ENCODE measurements at places on chromosomes 5 and 9.

- H3K36me3 ChIP-seq: no peaks in the 10 kb centered on the region
- no peaks in the 10 kb centered on the region for H3K27me3 ChIP-seq
- H3K27ac ChIP-seq: peak overlapping the region; percentile 58
- peaks cover 47% of the 10 kb centered on the region for H3K4me1 ChIP-seq
- DNase-seq: no peak
Measured at GRCh38 chr9:15244001-15244441, 63.0 kb downstream of the TTC39B start.

DNA sequence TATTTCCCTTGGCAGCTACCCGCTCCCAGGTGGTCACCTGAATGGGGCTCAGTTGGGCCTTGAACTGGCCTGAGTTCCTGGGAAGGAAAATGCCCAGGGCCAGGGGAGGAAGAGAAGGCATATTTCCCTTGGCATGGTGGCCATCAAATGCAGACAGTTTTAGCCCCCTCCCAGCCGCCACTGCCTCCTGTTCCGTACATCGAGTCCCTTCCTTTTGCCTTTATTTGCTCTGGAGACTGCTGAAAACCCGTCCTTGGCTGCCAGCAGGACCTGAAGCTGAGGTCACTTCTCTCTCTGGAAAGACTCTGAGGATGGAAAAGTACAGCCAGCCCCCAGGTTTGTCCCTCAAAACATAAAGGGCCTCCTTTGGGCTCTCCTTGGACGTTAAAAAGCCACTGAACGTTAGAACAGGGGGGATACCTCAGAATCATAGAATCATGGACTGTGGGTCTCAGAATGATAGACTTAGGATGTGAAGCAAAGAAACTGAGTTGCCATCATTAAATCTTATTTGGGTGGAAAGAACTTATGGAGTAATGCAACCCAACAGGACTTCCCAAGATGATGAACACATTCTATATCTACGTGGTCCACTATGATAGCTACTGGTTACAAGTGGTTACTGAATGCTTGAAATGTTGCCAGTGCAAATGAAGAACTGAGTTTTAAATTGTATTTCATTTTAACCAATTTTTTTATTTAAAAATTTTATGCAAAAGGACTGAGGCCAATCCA lies 7.1 kb downstream of the SPARC start:
- no peak for DNase-seq
- H3K4me3 ChIP-seq: no peak overlapping the region
- peak overlapping the region; percentile 94 for H3K27ac ChIP-seq
- H3K4me1 ChIP-seq: peaks cover 100% of the 10 kb centered on the region
- H3K27me3 ChIP-seq: no peaks in the 10 kb centered on the region

DNA sequence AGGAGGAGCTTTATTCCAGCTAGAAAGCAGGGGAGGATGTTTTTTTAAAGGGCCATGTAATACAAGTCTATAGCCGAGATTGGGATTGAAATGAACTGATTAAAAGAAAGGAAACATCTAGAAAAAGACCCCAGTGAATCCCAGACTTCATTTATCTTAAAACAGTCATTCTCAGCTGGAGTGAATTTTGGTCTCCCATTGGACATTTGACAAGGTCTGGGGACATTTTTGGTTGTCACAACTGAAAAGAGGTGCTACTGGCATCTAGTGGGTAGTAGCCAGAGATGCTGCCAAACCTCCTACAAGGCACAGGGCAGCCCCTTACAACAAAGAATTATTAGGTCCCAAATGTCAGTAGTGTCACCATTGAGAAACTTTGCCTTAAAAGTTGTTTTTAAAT lies 16.3 kb upstream of the SPINK4 start:
- H3K4me3 ChIP-seq: no peak overlapping the region
- H3K36me3 ChIP-seq: no peaks in the 10 kb centered on the region
- no peak overlapping the region for H3K27ac ChIP-seq
- no peaks in the 10 kb centered on the region for H3K27me3 ChIP-seq
- peaks cover 20% of the 10 kb centered on the region for H3K4me1 ChIP-seq

DNA sequence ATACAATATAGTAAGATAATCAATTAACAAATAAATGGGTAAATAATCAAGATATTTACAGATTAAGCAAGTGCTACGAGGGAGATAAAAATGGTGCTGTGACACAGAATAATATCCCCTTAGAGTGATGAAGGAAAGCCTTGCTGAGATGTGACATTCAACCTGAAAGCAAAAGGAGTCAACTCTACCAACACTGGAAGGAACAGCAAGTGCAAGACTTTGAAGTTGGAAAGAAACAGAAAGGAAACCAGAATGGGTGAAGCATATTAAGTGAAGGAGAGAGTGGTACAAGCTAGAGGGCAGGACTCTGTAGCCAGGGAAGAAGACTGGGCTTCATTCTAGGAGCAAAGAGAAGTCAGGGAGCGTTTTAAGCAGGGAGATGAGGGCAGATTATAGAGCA lies 12.2 kb upstream of the MEGF9 start:
- H3K4me3 ChIP-seq: no peak overlapping the region
- H3K27ac ChIP-seq: no peak overlapping the region
- H3K27me3 ChIP-seq: no peaks in the 10 kb centered on the region
- H3K36me3 ChIP-seq: no peaks in the 10 kb centered on the region

DNA sequence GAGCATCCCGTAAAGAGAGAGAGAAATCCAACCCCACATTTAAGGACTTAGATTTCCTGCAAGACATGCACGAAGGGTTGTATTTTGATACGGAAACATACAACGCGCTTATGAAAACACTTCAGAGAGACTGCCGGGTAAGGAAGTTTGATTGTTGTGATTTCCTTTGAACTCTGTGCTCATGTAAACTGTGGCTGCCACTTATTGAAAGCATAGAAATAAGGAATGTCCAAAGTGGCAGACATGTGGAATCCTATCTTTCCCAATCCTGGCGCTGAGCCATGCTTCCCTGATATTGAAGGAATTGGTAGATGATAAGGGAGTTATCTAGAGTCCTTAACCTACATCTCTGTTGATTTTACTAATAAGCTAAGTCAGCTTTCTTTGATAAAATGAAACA lies 119.4 kb downstream of the PRKACG start:
- H3K27me3 ChIP-seq: no peaks in the 10 kb centered on the region
- H3K36me3 ChIP-seq: no peaks in the 10 kb centered on the region
- no peak for DNase-seq

GRCh38 chr5:112978836-112979235 lies 2.2 kb downstream of the DCP2 start:
- no peaks in the 10 kb centered on the region for H3K36me3 ChIP-seq
- H3K4me1 ChIP-seq: peaks cover 51% of the 10 kb centered on the region
- H3K27ac ChIP-seq: no peak overlapping the region
- H3K4me3 ChIP-seq: peak overlapping the region; percentile 98

DNA sequence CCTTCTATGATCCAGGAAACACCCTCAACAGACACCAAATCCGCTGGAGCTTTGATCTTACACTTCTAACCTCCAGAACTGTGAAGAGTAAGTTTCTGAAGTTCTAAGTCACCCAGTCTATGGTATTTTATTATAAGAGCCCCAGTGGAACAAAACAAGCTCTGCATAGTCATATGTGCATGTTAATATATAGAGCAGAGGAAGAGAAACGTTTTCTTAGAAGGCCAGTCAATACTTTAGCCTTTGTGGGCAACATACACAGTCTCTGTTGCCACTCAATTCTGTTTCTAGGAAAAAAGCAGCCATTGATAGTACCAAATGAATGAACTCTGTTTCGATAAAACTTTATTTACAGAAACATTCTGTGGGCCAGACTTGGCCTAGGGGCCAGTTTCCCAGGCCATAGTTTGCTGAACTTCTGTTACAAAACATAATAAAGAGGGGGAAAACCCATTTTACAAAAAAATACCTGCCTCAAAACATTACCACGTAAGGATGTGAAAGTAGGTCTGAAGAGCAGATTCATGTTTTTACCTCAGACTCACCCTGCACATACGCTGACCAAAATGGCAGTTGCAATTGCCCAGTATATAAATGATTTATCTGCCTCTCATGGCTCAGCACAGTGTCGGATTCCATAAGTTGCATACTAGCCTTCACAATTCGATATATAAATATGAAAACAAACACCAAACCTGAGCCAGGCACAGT lies 350.5 kb downstream of the SLIT3 start:
- H3K4me1 ChIP-seq: no peaks in the 10 kb centered on the region
- H3K36me3 ChIP-seq: no peaks in the 10 kb centered on the region
- no peak overlapping the region for H3K27ac ChIP-seq
- DNase-seq: no peak
- H3K4me3 ChIP-seq: no peak overlapping the region

DNA sequence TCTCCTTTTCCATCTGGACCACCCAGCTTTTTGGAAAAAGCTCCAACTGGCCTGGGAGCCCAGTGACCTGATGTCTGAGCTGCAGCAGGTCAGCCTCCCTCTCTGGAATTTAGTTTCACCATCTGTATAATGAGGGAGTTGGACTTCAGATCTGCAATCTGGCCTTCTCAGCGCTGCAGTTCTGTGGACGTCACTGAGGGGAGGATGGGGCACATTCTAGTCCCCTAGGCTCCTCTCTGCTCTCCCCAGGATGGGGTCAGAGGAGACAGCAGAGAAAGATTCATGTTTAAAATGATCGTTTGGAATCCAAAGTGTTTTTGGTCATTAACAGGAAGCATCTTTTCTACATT lies 10.2 kb downstream of the OR13J1 start:
- H3K4me3 ChIP-seq: no peak overlapping the region
- H3K27me3 ChIP-seq: no peaks in the 10 kb centered on the region
- no peak for DNase-seq
- no peaks in the 10 kb centered on the region for H3K36me3 ChIP-seq
- H3K4me1 ChIP-seq: peaks cover 13% of the 10 kb centered on the region

GRCh38 chr5:100731768-100732167 lies 171.3 kb downstream of the ST8SIA4 start:
- no peaks in the 10 kb centered on the region for H3K36me3 ChIP-seq
- H3K27me3 ChIP-seq: no peaks in the 10 kb centered on the region
- DNase-seq: no peak
- H3K4me1 ChIP-seq: no peaks in the 10 kb centered on the region

GRCh38 chr9:28839778-28840430 lies 1266.6 kb upstream of the C9orf72 start:
- H3K4me1 ChIP-seq: no peaks in the 10 kb centered on the region
- no peak overlapping the region for H3K27ac ChIP-seq
- no peaks in the 10 kb centered on the region for H3K27me3 ChIP-seq
- no peak for DNase-seq
- H3K4me3 ChIP-seq: no peak overlapping the region

- H3K4me1 ChIP-seq: no peaks in the 10 kb centered on the region
- no peak overlapping the region for H3K27ac ChIP-seq
- H3K4me3 ChIP-seq: no peak overlapping the region
- no peaks in the 10 kb centered on the region for H3K36me3 ChIP-seq
Measured at GRCh38 chr9:70229579-70229978, 29.2 kb upstream of the SMC5 start.

GRCh38 chr9:136403538-136403914 lies 3.6 kb upstream of the SNAPC4 start:
- no peaks in the 10 kb centered on the region for H3K27me3 ChIP-seq
- no peak for DNase-seq
- H3K36me3 ChIP-seq: no peaks in the 10 kb centered on the region

- no peak overlapping the region for H3K4me3 ChIP-seq
- no peak for DNase-seq
- no peak overlapping the region for H3K27ac ChIP-seq
- H3K27me3 ChIP-seq: no peaks in the 10 kb centered on the region
- no peaks in the 10 kb centered on the region for H3K4me1 ChIP-seq
Measured at GRCh38 chr5:174511714-174512253, 212.6 kb upstream of the MSX2 start.

Data from vagina (tissue), 2 donors.